ENCODE measurements at places on chromosomes 5 and 9.

DNA sequence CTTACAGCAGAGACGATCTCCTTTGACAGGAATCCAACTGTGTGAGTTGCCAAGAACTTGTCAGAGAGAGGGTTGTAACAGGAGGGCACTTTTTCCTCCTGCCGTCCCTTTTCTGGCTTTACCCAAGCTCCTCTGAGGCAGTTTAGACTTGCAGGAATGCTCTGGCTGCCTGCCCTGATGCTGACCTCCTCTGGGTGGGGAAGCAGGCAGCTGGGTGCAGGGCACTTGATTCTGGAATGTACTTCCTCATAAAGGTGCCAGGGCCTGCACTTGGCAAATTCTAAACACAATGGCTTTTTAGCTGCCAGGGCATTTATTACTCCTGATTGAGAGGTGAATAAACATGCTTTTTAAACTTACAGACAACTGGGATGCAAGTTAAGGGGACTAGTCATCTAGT is 190.4 kb downstream of the EPB41L4A start:
- no peak for DNase-seq

- no peak for DNase-seq
Measured at GRCh38 chr9:7973123-7973522, 173.5 kb upstream of the DMAC1 start.

DNA sequence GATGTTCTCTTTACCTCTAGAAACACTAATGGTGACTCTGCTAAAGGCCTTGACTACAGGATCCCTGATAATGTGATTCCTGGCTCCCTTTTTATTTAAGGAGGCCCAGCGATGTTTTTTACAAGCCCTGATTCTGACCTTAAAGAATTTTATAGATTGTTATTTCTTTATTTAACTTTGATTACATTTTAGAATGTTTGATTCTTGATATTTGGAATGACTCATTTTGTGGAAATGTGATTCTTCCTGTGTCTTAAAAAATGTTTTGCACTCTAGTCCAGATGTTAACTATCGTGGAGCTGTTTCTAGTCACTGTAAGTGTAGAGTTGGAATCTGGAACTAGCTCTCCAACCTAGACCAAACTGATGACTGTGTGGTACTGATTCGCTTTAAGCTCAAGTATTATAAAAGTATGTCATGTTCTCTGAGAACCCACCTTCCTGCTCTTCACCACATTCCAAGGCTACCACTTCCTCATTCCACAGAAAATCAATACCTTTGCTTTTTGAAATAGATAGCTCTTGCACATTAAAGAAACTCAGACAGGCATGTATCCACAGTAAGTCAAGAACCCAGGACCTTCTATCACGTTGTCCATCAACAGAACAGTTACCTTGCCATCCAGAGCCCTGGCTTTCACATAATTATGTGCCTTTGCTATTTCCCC is 65.2 kb downstream of the JMY start:
- DNase-seq, result no peak

GRCh38 chr5:121087560-121087959 is 623.5 kb downstream of the PRR16 start:
- no peak for DNase-seq

DNA sequence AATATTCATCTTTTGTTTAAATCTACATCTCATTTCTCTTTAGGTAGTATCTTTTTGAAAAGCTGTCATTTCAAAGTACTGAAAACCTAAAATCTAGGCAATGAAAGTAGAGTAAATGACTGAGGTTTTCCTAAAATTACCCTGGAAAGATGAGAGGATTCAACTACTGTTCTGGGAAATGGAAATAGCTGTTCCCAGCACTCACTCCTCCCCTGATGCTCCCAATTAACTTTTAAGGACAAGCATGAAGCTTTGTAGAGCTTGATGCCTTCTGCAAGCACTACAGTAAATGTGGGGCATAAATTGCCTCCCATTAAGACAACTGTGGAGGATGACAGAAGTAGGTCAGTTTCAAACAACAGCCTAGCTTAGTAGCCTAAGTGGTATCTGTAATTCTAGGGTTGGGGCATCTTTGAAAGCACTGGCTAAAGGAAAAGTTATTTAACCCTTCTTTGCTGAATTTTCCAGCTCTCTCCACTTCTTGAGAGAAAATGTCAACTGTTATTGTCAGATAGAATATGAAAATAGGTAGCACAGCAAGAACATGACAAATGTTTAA is 100.2 kb upstream of the GNA14 start:
- no peak for DNase-seq
